Iris pigment epithelial cell (primary cell): ENCODE measurements at places on chromosomes 16 and 17.

DNA sequence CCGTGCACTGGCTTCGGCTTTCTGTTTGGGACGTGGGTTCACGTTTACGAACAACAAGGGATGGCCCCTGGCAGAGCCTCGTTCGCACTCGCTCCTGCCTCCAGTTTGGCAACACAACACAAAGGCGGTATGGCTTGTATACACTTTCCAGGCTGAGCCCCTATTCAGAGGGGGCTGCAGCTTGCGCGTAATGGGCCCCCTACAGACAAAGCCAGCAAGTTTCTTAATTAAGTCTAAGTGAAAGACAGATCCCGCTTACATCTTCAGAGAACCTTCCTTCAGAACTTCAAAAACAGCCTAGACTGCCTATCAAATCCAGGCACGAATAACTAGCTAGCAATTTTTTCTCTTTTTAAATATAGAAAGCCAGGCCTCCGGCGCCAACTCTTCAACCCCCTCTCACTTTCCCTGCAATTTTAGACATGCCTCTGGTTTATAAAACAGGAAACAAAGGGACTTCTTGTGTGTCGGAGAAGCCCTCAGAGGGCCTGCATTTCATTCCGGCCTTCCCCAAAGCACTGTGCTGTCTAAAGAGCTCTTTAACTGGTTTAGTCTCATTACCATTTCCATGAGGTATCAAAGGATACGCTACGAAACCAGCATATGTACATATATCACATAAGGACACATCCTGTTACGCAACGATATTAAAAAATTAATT, 244.9 kb downstream of the STX8 start:
- DNase-seq = no peak

DNA sequence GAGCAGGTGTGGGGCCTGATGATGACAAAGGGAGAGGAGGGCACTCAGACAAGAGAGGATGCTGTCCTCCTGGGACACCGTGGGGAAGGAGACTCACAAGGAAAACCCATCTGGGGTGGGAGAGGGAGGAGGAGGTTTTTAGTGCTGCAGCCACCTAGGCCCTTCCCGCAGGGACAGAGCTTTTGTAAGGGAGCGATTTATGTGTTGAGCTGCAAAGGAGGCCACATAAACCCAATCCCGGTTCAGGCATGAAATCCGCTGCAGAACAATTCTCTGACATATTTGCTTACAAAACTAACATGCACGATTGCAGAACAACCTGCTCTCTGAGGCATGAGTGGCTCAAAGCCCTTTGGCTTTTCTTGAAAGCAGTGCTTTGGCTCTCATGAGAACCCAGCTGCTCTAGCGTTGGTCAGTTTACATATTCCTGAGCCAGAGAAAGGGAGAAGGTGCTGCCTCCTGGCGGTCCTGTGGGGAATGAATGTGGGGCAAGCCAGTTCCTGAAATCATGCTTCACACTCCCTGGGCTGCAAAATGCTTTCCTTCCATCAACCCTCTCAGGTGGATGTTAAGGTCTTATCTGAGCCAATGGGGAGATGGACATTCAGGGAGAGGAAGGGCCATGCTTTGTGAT, 122.4 kb upstream of the NLRP1 start:
- peak; percentile 58 for DNase-seq

DNA sequence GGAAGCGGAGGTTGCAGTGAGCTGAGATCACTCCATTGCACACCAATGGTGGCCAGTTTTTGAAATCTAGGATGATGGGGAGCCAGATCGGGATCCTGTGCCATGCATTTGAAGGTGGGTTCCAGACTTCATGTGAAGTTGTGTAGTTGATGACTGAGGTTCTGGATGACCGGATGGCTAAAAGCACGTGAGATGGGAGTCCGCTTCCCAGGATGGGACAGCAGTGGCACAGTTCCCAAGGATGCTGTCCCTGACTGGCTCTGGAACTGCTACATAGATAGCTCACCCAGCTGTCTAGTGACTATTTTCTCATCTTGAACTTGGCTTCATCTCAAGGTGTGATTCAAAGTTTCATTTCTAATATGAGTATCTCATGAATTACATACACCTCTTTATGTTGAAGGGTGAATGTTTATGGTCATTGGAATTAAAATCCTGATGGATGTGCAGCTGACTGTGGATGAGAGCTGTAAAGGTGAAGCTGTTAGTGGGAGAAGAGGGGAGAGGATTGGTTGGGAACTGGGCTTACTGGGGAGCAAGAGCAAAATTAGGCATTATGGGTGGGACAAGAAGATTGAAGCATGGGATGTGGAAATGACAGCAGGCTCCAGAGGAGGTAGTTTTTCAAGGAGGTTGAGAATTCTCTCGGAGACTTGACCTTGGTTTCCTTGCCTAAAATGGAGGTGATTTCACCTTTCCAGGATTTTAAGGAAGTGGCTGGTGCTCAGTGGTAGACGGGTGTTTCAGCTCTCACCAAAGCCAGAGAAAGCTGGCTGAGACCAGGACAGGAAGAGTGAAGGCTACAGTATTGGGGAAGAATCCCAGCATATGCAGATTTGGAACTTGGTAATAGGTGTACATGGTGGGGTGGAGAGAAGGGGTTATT, 8.2 kb downstream of the TUFM start:
- no peak for DNase-seq

DNA sequence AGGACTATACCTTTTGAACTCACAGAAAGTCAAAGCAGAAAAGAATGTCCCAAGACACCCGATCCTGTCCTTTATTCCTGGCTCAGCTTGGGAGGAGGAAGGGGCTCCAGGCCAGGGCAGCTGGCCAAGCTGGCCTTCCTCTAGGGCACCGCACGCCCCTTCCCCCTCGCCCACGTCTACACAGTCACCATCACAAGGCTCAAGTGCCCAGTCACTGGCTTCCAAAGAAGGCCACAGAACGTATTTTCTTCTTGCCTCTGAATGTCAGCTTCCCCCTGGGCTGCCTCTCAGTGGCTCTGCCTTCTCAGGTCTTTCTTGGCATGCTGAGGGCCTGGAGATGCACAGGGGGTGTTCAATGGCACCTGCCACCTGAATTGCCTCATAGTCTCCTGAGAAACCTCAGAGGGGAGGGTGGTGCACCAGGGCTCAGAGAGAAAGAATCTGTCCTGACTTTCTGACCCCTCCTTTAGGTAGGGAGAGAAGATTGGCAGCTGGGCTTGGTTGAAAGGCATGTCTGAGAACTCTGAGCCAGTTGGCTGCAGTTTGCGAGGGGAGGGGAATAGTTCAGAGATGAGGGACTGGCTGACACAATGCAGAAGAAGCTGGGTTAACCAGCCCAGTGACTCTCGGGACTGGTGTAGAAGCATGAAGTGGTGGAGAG, 2.1 kb downstream of the DHRS11 start:
- no peak for DNase-seq

DNA sequence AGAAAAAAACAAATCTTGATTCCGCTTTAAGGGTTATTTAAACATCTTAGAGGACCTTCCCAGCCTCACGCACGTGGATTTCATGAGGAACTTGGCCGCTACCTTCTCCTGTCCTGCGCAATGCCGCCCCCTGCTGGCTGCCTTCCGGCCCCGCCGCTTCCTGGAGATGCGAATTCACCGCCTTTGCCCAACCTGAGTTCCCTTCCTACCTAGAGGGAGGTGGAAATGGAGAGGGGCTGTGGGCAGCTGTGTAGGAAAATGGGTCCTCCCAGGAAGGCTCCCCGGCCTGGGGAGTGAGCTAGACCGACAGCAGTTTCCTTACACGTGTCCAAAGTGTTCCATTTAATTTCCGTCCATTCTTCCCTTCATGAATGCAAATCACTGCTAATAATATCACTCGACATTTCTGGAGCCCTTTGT, 1.0 kb upstream of the ABCC12 start:
- DNase-seq = peak; percentile 81

- DNase-seq = no peak
These were observed 8.8 kb downstream of the CNP start for GRCh38 chr17:41975099-41976083.

GRCh38 chr16:81633147-81633619, 145.9 kb upstream of the PLCG2 start:
- DNase-seq = no peak

DNA sequence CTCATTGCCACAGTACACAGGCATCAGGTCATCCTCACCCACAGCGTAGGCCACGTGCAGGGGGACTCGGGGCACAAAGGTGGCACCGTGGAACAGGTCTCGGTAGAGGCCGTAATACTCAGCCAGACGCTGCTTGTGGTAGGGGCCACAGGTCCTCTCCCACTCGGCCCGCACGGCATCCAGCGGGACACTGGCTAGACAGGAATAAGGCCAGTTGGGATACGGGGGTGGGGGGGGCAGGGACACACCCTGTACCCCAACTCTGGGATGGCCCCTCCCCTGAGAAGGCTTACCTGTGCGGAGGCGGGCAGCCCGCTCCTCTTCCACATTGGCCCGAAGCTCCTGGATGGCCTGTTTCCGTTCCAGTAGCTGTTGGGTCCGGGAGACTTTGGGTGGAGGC, 3.0 kb downstream of the MRPL38 start:
- DNase-seq = no peak

- peak; percentile 85 for DNase-seq
These were observed 42.4 kb upstream of the MRPS23 start for GRCh38 chr17:57892146-57892819.

DNA sequence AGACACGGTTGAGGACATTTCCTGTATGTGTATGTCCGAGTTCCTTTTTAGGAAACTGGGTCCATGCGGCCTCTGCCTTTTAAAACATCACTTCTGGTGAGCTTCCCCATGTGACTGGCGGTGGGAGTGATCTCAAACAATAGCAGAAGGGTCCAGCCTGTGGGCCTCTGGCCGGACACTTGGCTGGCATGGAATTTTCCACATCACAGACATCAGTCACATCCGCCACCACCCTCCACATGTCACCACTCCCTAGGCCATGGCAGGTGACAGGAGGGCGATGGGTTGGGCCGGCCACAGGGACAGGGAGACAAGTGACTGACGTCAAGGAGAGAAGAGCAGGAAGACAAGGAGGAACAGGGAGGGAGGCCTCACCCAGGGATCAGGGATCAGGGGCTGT, 83.7 kb downstream of the DNAH17 start:
- DNase-seq = no peak

GRCh38 chr17:74547736-74548135, 1.8 kb upstream of the CD300C start:
- DNase-seq = no peak

DNA sequence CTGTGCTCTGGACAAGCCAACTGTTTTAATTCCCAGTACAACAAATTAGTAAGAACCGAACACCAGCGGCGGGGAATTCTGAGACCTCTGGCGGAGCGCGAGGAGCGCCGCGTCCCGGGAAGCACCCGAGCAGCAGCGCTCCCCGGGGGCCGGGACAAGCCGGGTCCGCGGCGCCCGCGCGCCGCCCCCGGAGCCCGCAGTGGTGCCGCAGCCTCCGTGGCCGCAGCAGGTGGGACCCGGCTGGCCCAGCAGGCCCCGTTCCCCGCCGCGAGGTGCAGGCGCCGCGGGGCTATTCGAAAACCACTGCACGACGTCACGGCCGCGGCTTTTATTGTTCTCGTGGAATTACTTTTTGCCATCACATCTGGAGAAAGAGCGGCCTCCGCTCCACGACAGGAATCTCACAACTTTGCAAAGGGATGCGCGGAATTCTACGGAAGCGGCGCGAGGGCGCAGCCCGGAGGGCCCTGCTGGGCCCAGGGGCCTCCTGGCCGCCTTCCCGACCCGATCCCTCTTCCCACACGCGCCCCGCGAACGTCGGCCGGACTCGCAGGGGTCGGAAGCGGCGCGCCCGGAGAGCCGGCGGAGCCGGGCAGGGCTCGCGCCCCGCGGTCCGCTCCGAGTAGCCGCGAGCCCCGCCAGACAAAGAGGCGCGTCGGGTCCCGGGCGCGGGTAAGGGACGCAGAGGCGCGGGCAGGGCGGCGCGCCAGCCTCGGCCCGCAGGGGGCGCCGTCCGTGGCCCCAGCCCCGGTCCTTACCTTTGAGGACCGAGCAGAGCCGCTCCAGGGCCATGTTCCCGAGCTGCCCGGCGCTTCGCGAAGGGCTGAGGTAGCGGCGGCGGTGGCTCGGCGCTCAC, 696 bp downstream of the NETO2 start:
- DNase-seq = peak; percentile 70

- DNase-seq = no peak
These were observed 38.9 kb upstream of the ATP2A3 start for GRCh38 chr17:4003131-4003500.

DNA sequence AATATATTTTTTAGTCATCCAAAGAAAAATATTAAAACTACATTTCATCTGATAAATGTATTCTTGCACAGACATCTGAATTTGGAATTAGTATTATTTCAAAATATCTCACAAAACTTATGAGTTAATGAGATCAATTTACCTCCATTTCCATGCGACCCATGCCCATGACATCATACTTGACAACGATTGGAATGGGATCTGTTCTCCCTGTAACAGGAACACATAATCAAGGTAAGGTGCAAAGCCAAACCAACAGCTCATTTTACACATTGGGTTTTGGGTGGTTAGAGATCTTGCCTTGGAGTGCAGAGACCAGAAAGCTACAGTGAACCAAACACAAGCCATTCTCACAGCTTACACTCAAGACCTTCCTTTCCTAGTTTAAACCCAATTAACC, 46.9 kb upstream of the ITGA2B start:
- no peak for DNase-seq

GRCh38 chr17:36703860-36704266, 102.5 kb downstream of the MRM1 start:
- DNase-seq = peak; percentile 27

- DNase-seq = peak; percentile 4
These were observed 1307.2 kb downstream of the CDH8 start for GRCh38 chr16:60729051-60729450.

DNA sequence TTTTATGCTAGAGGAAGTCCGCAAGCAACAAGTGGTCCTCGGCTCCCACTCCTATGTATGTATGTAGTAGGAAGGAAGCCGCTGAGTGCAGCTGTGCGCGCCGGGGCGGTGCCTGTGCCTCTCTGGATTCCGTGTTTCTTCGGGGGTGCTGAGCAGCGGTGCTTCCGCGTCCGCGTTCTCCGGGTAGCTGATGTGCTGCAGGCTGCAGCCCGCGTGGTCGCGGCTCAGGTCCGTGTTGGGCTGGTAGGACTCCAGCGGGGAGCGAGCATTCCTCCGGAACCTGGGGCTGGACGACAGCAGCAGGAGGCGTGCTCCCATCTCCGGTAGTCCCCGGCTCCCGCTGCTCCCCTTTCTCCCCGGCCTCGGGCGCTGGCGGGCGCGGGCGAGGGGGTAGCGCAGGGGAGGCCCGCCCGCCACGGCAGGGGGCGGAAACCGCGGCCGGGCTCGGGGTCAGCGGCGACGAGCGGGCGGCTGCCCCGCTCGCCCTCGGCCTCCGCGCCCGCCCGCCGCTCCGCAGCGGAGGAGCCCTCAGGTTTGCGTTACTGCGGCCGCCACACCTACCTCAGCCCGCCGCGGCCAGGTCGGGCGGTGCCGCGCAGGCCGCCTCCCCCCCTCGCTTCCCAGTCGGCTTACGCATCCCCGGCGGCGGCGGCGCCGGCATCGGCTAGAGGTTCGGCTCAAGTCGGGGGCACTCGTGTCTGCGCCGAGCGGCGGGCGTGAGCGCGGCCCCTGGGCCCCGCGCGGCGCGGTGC, 487 bp downstream of the C17orf67 start:
- peak; percentile 87 for DNase-seq

DNA sequence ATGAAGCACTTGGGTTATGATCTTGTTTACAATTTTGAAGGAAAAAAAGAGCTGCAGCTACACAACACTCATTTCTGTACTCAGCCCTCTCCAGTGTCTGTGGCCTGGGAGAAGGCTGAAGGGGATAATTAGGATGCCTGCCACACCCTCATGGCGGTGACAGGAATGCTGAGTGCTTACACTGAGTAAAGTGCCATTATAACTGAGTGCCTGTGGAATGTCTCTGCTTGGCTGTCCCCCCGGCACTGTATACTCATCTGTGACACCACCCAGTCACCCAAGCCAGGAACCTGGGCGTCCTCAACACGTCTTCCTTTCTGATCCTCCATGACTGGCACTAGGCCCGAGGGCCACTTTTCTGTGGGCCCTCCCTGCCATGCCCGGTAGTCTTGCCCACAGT, 3.5 kb upstream of the MRPL38 start:
- DNase-seq = no peak

- no peak for DNase-seq
These were observed 100.7 kb downstream of the ABCA8 start for GRCh38 chr17:68854452-68854851.
